ENCODE measurements at places on chromosomes 11 and 22. TPM values are rescaled to one million over a fixed set of nuclear protein-coding genes. Genes with fewer than 3 reads are reported as not detected.

The CHRM1 gene
- not detected for total RNA-seq

DNA sequence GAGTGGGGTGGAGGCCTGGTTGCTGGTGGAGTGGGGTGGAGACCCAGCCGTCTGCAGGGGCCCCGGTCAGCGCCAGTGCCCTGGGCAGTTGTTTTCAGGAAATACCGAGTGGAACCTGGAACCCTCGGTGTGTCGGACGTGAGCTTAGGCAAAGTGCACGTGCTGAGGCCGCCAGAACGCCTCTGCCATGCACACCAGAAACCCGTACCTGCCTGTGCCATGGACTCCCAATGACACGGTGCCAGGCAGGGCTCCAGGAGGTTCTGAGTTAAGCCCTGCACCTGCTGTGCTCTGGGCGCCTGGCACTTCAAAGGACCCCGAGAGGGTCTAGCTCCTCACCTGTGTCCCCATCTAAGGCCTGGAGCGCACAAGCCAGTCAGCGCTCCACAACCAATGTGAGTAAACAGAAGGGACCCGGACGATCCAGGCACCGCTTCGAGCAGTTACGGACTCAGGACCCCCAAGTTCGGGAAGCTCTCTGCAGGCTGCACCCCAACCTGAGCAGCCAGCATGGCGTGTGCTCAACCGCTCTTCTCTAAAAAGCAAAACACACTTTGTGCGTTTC, 12.3 kb downstream of the TOLLIP start:
- no peak for DNase-seq
- no peaks in the 10 kb centered on the region for H3K4me1 ChIP-seq
- H3K27me3 ChIP-seq = no peaks in the 10 kb centered on the region
- H3K4me3 ChIP-seq = no peak overlapping the region
- peaks cover 15% of the 10 kb centered on the region for H3K36me3 ChIP-seq

DNA sequence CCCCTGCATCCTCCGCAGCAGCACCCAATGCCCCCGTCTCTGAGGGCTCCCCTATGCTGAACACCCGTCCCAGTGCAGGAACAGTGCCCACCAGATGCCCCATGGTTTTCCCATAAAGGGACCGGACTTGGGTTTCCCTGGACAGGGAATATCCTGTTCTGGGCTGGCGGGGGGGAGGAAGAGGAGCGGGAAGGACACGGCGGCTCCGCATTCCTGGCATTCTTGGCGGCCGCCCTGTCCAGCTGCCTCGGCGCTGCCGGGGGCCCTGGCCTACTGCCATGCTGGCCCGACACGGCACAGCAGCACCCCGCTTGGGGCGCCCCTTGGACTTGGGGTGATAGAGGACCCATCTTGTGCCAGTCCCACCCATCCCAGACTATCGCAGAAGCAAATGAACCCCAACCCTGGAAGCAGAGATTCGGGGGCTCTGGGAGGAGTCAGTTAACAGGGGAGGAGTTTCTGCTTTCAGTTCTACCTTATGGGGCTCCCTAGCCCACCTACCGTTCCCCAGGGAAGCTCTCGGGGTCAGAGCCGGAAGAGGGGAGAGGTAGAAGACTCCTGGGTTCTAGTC, 23.7 kb upstream of the CBX7 start:
- no peak for DNase-seq
- H3K27ac ChIP-seq = no peak overlapping the region
- peaks cover 77% of the 10 kb centered on the region for H3K4me1 ChIP-seq
- H3K27me3 ChIP-seq = no peaks in the 10 kb centered on the region

DNA sequence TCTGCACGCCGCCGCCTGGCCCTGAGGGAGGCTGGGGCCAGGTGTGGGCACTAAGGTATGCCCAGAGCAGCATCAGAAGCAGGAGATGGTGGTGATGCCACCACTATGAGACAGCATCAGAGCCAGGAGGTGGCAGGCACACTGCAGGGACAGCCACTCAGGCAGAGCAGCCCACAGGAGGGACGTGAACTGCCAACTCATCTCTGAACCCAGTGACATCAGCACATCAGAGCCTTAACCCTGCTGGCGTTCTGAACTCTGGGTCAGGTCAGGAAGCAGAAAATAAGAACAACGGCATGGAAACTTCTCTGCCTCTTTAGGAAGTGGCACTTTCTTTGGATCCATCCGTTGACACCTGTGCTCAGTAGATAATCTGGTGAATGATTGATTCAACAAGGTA, 14.7 kb upstream of the IFT27 start:
- no peak overlapping the region for H3K4me3 ChIP-seq
- H3K27me3 ChIP-seq = no peaks in the 10 kb centered on the region
- no peaks in the 10 kb centered on the region for H3K4me1 ChIP-seq

The TOB2 gene
- 32.6 TPM for total RNA-seq

DNA sequence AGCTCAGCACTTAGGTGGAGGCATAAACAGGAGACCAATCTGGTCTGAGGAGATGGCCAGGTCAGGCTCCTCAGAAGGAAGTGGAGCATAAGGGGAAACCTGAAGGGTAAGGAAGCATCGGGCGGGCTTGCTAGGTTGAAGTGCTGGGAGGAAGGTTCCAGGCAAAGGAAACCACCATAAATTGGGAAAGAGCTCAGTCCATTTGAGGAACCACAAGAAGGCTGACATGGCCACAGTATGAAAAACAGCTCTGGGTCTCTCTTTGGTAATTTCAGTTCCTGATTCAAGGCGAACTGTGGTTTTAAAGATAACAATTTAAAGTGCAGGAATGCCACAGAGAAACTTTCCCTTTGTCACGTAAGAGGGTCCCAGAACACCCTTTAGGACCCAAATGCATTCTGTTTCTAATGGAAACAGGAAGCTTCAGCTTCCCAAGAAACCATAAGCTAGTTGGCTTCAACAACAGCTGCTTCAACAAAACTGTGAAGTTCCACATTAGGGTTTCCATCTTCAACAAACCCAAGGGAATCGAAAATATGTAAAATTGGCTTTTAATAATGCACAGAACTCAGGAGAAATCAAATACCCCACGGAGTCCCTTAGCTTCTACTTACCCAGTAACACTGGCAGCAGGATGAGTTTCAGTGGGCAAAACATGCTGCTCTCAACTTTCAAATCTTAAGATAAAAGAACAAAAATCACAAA, 10.4 kb downstream of the JAML start:
- no peak overlapping the region for H3K27ac ChIP-seq
- no peak for DNase-seq
- no peaks in the 10 kb centered on the region for H3K27me3 ChIP-seq
- peaks cover 4% of the 10 kb centered on the region for H3K36me3 ChIP-seq
- no peak overlapping the region for H3K4me3 ChIP-seq
- peaks cover 24% of the 10 kb centered on the region for H3K4me1 ChIP-seq

- no peaks in the 10 kb centered on the region for H3K36me3 ChIP-seq
- H3K27me3 ChIP-seq = no peaks in the 10 kb centered on the region
- H3K27ac ChIP-seq = no peak overlapping the region
Observed at GRCh38 chr22:27634043-27634740, 167.4 kb downstream of the MN1 start.

The CNTF gene
- total RNA-seq = 3.6 TPM

The LRRC4C gene
- total RNA-seq = not detected

DNA sequence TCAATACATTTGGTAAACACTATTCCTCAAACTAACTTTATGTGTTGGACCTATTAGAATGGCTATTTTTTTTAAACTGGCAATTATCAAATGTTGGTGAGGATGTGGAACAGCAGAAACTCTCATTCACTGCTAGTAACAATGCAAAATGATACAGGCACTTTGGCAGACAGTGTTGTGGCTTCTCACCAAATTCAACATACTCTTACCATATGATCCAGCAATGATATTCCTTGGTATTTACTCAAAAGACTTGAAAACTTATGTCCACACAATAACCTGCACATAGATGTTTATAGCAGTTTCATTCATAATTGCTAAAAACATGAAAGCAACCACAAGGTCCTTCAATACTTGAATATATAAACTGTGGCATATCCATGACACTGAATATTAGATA, 112.5 kb upstream of the TP53AIP1 start:
- H3K27me3 ChIP-seq = no peaks in the 10 kb centered on the region
- no peak overlapping the region for H3K4me3 ChIP-seq
- H3K36me3 ChIP-seq = no peaks in the 10 kb centered on the region
- H3K27ac ChIP-seq = no peak overlapping the region
- H3K4me1 ChIP-seq = no peaks in the 10 kb centered on the region

DNA sequence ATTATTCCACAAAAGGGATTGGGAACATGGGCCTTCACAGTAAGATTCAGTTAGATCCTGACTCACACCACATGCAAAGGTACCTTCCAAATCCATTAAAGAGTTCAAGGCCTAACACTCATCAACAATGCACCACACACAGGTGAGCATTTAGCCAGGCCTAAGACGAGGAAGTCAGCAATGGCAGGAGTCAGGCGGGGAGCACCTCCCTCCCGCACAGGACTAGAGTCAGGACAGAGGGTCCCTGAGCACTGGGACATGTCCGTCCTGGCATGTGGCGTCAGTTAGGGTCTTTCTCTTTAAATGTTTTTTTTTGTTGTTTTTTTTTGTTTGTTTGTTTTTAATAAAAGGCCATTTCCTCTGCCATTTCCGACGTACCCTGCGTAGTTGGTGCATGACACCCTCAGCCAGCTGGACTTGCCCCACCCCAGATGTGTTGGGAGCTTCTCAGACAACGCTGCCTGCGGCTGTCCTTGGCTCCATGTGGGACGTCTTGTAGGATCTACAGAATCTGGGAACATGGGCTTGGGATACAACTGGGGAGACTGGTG, 1458.6 kb downstream of the BRD1 start:
- no peaks in the 10 kb centered on the region for H3K4me1 ChIP-seq
- no peak overlapping the region for H3K27ac ChIP-seq
- no peaks in the 10 kb centered on the region for H3K27me3 ChIP-seq
- H3K36me3 ChIP-seq = no peaks in the 10 kb centered on the region

The CLMP gene
- total RNA-seq = not detected

GRCh38 chr11:132174362-132175255, 804.2 kb downstream of the NTM start:
- H3K27ac ChIP-seq = no peak overlapping the region
- H3K36me3 ChIP-seq = no peaks in the 10 kb centered on the region
- no peaks in the 10 kb centered on the region for H3K4me1 ChIP-seq
- H3K4me3 ChIP-seq = no peak overlapping the region
- no peaks in the 10 kb centered on the region for H3K27me3 ChIP-seq

The RTCB gene
- total RNA-seq = 44.3 TPM

The ZBTB44 gene
- 131 TPM for total RNA-seq

GRCh38 chr22:37094239-37094638, 15.3 kb downstream of the TMPRSS6 start:
- H3K27me3 ChIP-seq = peaks cover 2% of the 10 kb centered on the region
- DNase-seq = no peak
- no peaks in the 10 kb centered on the region for H3K36me3 ChIP-seq
- no peak overlapping the region for H3K27ac ChIP-seq
- H3K4me1 ChIP-seq = peaks cover 10% of the 10 kb centered on the region

The F2 gene
- 0.14 TPM for total RNA-seq

DNA sequence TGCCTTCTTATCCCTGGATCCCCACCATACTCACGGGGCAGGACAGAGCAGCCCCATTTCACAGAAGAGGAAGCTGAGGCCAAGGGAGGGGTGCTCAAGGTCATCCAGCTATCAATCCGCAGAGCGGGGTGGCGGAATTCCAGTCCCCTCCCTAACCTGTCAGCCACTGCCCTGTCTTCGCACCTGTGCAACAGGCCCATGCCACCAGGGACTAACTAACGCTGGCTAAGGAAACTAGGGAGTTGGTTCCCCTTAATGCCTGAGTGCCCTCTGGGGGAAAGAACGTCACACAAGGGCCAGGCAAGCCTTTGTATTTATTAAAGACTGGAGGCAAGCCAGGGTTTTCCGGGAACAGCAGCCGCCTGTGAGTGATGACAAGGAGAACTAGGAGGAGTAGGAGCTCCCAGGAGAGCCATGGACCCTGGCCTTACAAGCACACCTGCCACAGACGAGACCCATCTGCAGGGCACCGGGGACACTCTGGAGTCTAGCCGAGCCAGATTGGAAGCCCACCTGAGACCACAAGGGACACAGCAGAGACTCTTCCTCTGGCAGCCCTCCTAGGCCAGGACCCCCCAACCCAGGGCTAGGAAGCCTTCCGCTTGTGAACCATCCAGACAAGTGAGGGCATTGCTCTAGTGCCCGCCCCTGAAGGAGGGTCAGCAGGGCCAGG, 64.4 kb downstream of the MYH9 start:
- no peak overlapping the region for H3K4me3 ChIP-seq
- peaks cover 10% of the 10 kb centered on the region for H3K4me1 ChIP-seq
- no peak overlapping the region for H3K27ac ChIP-seq
- H3K27me3 ChIP-seq = no peaks in the 10 kb centered on the region
- H3K36me3 ChIP-seq = peaks cover 95% of the 10 kb centered on the region

- DNase-seq = no peak
- H3K36me3 ChIP-seq = no peaks in the 10 kb centered on the region
- H3K4me1 ChIP-seq = peaks cover 2% of the 10 kb centered on the region
- H3K27ac ChIP-seq = no peak overlapping the region
Observed at GRCh38 chr11:69817265-69818230, 1.7 kb downstream of the FGF3 start.

The KRTAP5-8 gene
- not detected for total RNA-seq

DNA sequence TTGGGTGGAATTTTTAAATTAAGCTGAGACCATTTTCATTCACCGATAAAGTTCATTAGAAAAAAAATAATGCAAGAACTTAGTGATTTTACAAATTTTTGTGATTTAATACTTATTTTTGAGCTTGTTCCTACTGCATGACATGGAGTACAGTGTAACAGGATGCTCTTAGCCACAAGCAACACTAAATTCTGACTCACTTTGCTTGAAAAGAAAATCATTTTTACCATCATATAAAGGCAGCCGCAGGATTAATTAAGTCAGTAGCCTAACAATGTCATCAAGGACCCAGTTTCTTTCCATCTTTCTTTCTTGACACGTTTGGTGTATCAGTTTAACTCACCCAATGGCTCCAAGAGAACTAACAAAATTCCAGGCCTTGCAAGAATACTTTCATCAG, 540.3 kb upstream of the LUZP2 start:
- no peak for DNase-seq
- H3K27me3 ChIP-seq = no peaks in the 10 kb centered on the region
- H3K36me3 ChIP-seq = no peaks in the 10 kb centered on the region

GRCh38 chr22:19598054-19598855, 74.0 kb upstream of the CLDN5 start:
- peaks cover 13% of the 10 kb centered on the region for H3K4me1 ChIP-seq
- H3K4me3 ChIP-seq = no peak overlapping the region
- peak; percentile 44 for DNase-seq

DNA sequence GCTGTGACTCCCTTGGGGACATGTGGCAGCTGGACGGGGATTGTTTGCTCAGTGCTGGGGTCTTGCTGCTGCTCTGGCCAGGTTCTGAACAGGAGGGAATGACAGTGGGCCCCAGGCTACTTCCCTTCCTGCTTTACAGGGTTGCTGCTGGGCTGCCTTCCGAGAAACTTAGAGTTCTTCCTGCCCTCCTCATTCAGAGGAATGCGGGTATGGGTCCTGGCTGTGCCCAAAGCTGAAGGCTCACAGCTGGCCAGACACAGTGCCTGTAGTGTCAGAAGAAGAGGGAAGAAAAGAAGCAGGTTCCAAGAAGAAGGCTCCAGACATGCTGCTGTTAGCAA, 108.3 kb upstream of the PARVA start:
- no peak overlapping the region for H3K4me3 ChIP-seq
- no peaks in the 10 kb centered on the region for H3K27me3 ChIP-seq
- no peaks in the 10 kb centered on the region for H3K4me1 ChIP-seq
- no peak for DNase-seq
- H3K36me3 ChIP-seq = peaks cover 5% of the 10 kb centered on the region
- no peak overlapping the region for H3K27ac ChIP-seq

GRCh38 chr11:34827228-34827627, 89.0 kb downstream of the APIP start:
- H3K27me3 ChIP-seq = no peaks in the 10 kb centered on the region
- no peaks in the 10 kb centered on the region for H3K36me3 ChIP-seq
- no peak for DNase-seq
- no peaks in the 10 kb centered on the region for H3K4me1 ChIP-seq
- no peak overlapping the region for H3K4me3 ChIP-seq

Measured in natural killer cell (primary cell).